A673 (cell line): ENCODE measurements at places on chromosomes 1 and 21. TPM values are rescaled to one million over a fixed set of nuclear protein-coding genes. Genes with fewer than 3 reads are reported as not detected.

The PARK7 gene
- total RNA-seq = 352 and 358 TPM in 2 replicates

The OR6N1 gene
- total RNA-seq = not detected in 2 replicates

The DLGAP3 gene
- total RNA-seq = 0.66 TPM in 1 of 2 replicates, not detected in the other

The ATP6V1G3 gene
- 0.71 TPM in 1 of 2 replicates, not detected in the other for total RNA-seq

The RPE65 gene
- not detected in 2 replicates for total RNA-seq

The PGLYRP3 gene
- not detected in 2 replicates for total RNA-seq

The ARMH1 gene
- total RNA-seq = 0.26 and 0.87 TPM in 2 replicates

The TMEM53 gene
- 3.3 and 5.6 TPM in 2 replicates for total RNA-seq

The B3GALT6 gene
- total RNA-seq = 41.3 and 41.8 TPM in 2 replicates

The AKR1A1 gene
- 183 and 189 TPM in 2 replicates for total RNA-seq

The SLAMF1 gene
- 1.1 and 2.2 TPM in 2 replicates for total RNA-seq

The FAM151A gene
- not detected in 2 replicates for total RNA-seq

The TAS1R3 gene
- 0.21 and 0.39 TPM in 2 replicates for total RNA-seq

The LENEP gene
- total RNA-seq = 1.4 and 1.7 TPM in 2 replicates

The CFHR5 gene
- not detected in 2 replicates for total RNA-seq

The SLAMF9 gene
- not detected in 2 replicates for total RNA-seq

The BMP8B gene
- 0.06 and 0.09 TPM in 2 replicates for total RNA-seq

The WNT9A gene
- total RNA-seq = not detected in 2 replicates

The VSIG8 gene
- total RNA-seq = not detected in 2 replicates

The AIM2 gene
- not detected in 2 replicates for total RNA-seq

The TMEM125 gene
- not detected in 2 replicates for total RNA-seq

The C1orf56 gene
- total RNA-seq = 2.9 and 3.9 TPM in 2 replicates

The MXRA8 gene
- 0.55 and 0.73 TPM in 2 replicates for total RNA-seq

The S100A8 gene
- total RNA-seq = not detected in 2 replicates

The GSTM5 gene
- total RNA-seq = 0.13 and 0.43 TPM in 2 replicates

The SLAMF8 gene
- not detected in 2 replicates for total RNA-seq

The TMPRSS15 gene
- total RNA-seq = not detected in 2 replicates

The OR6K3 gene
- not detected in 2 replicates for total RNA-seq

The MYBPH gene
- total RNA-seq = not detected in 2 replicates

The CR1L gene
- not detected in 2 replicates for total RNA-seq
